Stimulated activated CD8-positive, alpha-beta memory T cell treated with anti-CD3 and anti-CD28 coated beads, Interleukin-7, amount 100 ng/mL, for 24 hours (primary cell): ENCODE measurements at places on chromosomes 7 and 10.
A peak's percentile ranks its signal among the peaks of the same experiment; 100 is the strongest.

DNA sequence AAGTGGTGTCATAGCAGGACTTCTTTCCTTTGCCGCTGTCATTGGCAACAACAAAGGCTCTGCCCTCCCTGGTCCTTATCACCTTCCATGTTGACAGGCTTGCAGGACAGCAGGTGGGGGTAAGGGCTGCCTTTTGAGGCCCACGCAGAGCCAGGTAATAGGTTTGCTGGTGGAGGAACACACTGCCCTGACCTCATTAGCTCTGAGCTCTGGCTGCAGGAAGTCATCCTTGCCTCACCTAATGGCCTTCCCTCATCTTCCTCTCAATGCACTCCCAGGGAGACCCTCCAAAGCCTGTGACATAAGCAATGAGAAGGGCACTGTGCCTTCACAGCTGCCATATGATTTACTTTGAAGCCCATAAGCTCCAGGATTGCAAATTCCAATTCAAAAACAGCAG, 1205.2 kb upstream of the AUTS2 start:
- DNase-seq = no peak

DNA sequence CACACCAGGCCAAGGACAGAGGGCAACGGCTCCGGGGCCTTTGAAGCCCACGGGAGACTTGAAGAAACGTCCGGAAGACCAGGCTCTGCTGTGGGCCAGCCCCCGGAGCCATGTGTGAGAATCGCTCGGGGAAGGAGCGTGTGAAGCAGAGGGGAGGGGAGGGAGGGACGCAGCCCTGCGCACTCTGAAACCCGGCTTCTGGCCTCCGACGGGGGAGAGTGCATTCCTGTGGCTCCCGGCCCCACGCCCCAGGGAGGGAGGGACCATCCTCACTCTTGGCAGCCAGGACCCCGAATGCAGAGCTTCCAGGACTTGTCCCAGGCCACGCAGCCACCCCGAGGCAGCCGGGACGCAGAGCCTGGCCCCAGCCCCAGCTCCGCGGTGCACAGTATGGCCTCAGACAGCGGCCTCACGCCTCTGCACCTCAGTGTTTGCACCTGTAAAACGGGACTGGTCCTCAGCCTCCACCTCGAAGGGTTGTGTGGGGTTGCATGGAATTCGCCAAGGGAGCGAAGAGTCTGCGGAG, 67.4 kb downstream of the PDGFA start:
- no peak for DNase-seq

DNA sequence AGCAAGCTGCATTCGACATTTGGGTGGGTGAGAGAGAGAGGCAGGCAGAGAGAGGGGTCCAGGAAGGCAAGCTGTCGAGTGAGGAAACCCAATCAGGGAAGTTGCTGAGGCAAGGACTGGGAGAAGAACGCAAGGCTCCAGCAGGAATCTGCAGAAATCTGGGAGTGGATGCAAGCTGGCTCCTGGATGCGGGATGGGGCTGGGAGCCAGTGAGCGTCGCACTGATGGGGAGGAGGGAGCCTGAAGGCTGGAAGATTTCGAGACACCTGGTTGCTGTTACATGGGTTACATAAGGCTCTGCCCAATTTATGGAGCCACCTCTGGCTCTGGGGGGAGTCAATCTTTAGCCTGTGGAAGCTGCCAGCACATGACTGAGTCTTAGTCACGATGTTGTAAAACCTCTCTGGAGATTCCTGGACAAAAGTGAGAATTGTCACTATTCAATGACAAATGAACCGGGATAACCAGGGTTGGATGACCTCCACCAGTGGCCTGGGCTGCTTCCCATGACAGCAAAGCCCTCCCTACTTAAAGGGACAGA, 51.1 kb upstream of the ADRB1 start:
- DNase-seq = no peak

DNA sequence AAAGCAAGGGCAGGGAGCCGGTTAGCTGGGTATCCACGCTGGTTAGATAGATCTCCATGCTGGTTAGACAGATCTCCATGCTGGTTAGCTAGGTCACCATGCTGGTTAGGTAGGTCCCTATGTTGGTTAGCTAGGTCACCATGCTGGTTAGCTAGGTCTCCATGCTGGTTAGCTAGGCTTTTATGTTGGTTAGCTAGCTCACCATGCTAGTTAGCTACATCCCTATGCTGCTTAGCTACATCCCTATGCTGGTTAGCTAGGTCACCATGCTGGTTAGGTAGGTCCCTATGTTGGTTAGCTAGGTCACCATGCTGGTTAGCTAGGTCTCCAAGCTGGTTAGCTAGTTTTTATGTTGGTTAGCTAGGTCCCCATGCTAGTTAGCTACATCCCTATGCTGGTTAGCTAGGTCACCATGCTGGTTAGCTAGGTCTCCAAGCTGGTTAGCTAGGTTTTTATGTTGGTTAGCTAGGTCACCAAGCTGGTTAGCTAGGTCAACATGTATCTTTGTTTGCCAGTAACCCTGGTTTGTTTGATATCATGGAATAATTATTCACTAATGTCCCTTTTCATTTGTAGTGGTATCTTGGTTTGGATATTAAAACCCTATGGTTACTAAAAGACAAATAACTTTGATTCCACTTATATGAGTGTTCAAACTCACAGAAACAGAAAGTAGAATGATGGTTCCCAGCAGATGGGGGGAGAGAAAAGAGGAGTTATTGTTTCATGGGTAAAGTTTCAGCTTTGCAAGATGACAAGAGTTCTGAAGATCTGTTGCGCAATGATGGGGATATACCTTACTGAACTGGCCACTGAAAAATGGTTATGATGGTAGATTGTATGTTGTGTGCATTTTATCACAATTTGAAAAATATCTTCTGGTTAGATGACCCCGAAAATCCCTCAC, 136.2 kb downstream of the PRPF18 start:
- DNase-seq = no peak

GRCh38 chr7:22669692-22670421, 57.1 kb upstream of the IL6 start:
- no peak for DNase-seq

DNA sequence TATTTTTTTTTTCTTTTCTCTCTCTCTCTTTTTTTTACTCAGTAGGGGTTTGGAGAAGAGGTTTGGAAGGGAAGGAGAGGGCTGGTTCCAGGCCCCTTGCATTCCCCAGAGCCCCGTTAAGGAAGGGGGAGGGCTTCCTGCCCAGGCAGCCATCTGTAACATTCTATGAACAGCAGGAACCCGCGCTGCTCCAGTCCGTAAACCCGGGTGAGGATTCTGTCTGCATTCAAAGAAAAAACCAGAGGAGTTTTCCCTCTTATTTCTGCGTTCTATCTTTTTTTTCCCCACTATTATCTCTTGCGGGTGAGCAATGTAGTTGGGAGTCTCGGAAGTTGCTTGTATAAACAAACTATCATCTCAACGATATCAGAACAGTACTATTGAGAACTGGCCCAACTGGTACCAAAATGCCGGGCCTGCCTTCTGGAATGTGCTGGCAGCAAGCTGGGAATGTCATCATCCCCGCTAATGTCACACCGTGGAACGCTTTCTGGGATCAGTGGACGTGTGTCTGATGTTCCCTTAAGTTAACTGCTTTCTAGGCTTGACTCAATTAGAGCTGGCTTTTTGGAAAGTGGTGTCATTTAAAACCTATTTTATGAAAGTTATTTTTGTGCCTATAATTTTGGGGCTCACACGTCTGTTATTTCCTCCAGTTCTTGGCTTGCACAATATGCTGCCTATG, 153.1 kb upstream of the MEOX2 start:
- no peak for DNase-seq

GRCh38 chr10:131573256-131573655, 261.7 kb upstream of the TCERG1L start:
- DNase-seq = no peak

- DNase-seq = no peak
Measured at GRCh38 chr10:132272231-132272971, 35.3 kb downstream of the STK32C start.

GRCh38 chr7:7653593-7654187, 13.1 kb downstream of the UMAD1 start:
- no peak for DNase-seq

DNA sequence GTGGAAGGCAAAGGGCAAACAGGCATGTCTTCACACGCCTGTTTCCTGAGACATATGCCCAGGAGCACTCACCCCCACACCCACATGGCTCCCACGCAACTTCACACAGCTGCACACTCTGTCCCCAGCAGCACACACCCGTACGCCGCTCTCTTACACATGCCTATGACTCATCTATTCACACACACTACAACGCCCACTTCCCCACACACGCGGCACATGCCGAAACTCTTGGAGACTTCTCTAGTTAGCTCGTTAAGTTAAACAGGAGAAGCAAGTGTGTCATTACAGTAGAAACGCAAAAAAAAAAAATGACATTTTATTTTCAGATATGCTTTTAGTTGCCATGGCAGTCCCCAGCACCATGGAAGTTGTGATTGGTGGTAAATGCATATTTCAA, 6.7 kb downstream of the CALN1 start:
- DNase-seq = no peak

- peak; percentile 22 for DNase-seq
Measured at GRCh38 chr10:101291331-101292193, 62.3 kb upstream of the LBX1 start.

- no peak for DNase-seq
Measured at GRCh38 chr10:121414366-121415062, 183.7 kb downstream of the FGFR2 start.

- no peak for DNase-seq
Measured at GRCh38 chr10:132486539-132487121, 51.0 kb upstream of the INPP5A start.

DNA sequence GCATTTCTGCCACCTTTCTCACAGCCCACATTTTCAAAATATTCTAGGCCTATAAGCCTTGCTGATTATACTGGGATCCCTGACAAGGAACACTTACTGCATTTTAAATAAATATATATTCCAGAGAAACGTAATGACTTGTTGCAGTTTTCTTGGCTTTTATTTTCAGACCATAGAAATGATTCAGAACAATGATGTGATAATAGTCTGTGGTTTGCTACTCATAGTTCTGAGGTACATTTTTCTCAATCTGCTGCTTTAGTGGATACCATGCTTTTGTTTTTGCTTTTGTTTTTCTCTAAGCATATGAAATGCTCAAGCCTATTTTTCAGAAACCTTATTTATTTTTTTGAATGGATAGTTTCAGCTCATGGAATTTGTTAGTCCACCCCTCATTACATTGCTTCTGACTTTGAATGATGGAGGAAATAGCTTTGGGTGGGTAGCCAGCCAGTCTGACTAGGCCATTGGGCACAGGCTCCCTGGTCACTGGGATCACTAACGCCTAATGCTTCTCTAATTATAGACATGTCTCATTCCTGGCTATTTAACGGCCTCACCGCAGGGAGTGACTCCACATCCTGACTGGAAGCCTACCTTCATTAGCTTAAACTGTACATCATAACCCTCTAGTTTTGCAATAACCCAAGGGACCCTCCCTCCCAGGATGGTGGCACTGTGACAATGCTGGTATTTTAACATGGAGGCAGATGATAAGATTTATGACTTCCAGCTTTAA, 66.1 kb downstream of the MBL2 start:
- no peak for DNase-seq

- DNase-seq = no peak
Measured at GRCh38 chr7:116588641-116589594, 64.1 kb downstream of the CAV1 start.

DNA sequence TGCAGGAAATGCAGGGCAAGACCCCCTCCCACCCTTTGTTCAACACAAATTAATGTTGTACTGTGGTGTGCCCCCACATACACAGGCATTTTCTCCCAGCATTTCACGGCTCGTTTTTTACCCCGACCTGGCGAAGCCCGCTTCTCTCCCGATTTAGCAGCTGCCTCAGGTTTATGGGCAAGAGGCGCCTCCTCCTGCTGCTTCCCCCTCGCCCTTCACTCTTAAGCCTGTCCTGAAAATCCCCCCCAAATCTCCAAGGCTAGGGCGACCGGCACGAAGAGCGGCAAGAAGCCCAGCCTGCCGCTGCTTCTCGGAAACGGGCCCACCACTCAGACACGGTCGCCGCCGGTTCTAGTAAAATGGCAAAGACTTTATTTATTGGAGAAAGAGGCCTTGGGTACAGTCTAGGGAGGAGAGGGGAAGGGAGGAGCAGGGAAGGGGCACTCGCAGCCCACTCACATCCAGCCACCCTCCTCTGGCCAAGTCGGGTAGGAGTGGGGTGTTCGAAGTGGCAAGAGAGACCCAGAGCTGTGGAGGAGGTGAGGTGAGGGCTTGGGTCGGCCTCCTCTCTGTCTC, 3.3 kb downstream of the LBX1 start:
- DNase-seq = no peak

GRCh38 chr10:125096371-125096770, 64.0 kb downstream of the CTBP2 start:
- DNase-seq = no peak

GRCh38 chr7:115516341-115516740, 514.2 kb downstream of the TFEC start:
- DNase-seq = no peak
